Esophagus (tissue), 2 donors: ENCODE measurements at places on chromosomes 2 and 18. TPM values are rescaled to one million over a fixed set of nuclear protein-coding genes. Genes with fewer than 3 reads are reported as not detected.

CD8B gene
- 1.6 TPM for polyA plus RNA-seq

LYPD1 gene
- 0.24 TPM for polyA plus RNA-seq

EHBP1 gene
- polyA plus RNA-seq = 14.1 TPM

ZNF385B gene
- 0.22 TPM for polyA plus RNA-seq

NPPC gene
- 2.2 TPM for polyA plus RNA-seq

LRRC30 gene
- polyA plus RNA-seq = not detected

ONECUT2 gene
- under 0.01 TPM for polyA plus RNA-seq

LBX2 gene
- polyA plus RNA-seq = 0.18 TPM

REG3A gene
- polyA plus RNA-seq = 1.5 TPM

MTHFD2 gene
- 35.4 TPM for polyA plus RNA-seq

GPAT2 gene
- 0.98 TPM for polyA plus RNA-seq

TUBB8B gene
- 0.82 TPM for polyA plus RNA-seq

TGFBRAP1 gene
- polyA plus RNA-seq = 5.3 TPM

GGCX gene
- 18.1 TPM for polyA plus RNA-seq

HOXD4 gene
- polyA plus RNA-seq = 0.61 TPM

MPPE1 gene
- 19.1 TPM for polyA plus RNA-seq

MCFD2 gene
- polyA plus RNA-seq = 20.4 TPM

EPB41L5 gene
- 4.1 TPM for polyA plus RNA-seq

RESP18 gene
- not detected for polyA plus RNA-seq

ADAM23 gene
- polyA plus RNA-seq = 1.6 TPM

ARHGAP15 gene
- polyA plus RNA-seq = 1.1 TPM

TTR gene
- 0.16 TPM for polyA plus RNA-seq

AKAIN1 gene
- not detected for polyA plus RNA-seq

COL4A3 gene
- polyA plus RNA-seq = 0.18 TPM

FBXO41 gene
- polyA plus RNA-seq = 0.92 TPM

PTPN4 gene
- 2.0 TPM for polyA plus RNA-seq

KDM3A gene
- polyA plus RNA-seq = 20.4 TPM

TMEM247 gene
- polyA plus RNA-seq = not detected

FKBP1B gene
- polyA plus RNA-seq = 6.7 TPM

SLC8A1 gene
- polyA plus RNA-seq = 0.26 TPM

TMEFF2 gene
- 0.02 TPM for polyA plus RNA-seq

GAREM1 gene
- polyA plus RNA-seq = 4.9 TPM

RGPD3 gene
- 0.06 TPM for polyA plus RNA-seq

DYSF gene
- 2.6 TPM for polyA plus RNA-seq

PFN4 gene
- polyA plus RNA-seq = 0.39 TPM

FAM237A gene
- polyA plus RNA-seq = not detected

RMC1 gene
- 19.4 TPM for polyA plus RNA-seq

YES1 gene
- 15.4 TPM for polyA plus RNA-seq

DHX57 gene
- 5.1 TPM for polyA plus RNA-seq

UPP2 gene
- not detected for polyA plus RNA-seq

CLEC4F gene
- polyA plus RNA-seq = 0.14 TPM

RAB6C gene
- polyA plus RNA-seq = not detected

ACVR1C gene
- 0.06 TPM for polyA plus RNA-seq

ELOA2 gene
- polyA plus RNA-seq = not detected

GKN2 gene
- not detected for polyA plus RNA-seq
